ENCODE measurements at places on chromosomes 1 and 21.

DNA sequence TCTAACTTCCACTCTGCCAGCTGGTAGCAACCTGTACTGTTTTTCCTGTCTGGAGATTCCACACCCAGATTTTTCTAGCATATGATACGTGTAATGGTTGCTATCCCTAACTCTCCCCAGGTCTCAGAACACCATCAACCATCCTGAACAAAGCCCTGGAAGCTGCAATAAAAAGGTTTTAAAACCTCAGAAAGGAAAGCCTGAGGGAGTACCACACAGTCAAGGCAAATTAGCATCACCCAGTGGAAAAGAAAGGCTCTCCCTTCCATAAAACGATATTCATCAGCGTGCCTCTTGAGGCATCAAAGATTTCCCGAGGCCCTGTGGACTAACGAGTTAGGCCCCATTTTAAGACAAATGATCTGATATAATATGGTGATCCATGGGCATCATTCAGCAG is 421.0 kb downstream of the ADGRL2 start:
- DNase-seq: no peak

GRCh38 chr1:19124273-19124672 is 85.8 kb downstream of the UBR4 start:
- no peak for DNase-seq

DNA sequence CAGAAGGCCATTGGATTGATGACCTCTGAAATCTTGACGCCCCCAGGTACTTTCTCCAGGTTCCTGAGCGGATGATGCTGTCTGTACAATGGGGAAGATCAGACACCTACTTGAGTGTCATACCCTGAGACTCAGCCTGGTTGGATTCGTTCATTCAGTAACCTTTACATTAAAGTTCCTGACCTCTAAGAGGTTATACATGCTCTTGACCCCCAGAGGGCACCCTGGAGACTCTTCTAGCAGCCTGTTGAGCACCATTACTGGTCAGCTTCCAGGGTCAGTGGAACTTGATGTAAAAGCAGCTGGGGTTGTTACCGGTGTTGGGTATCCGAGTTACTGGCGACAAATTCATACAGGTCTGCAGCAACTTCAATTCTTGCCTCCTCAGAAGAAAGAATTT is 114.3 kb upstream of the ZNF678 start:
- DNase-seq: no peak

GRCh38 chr1:68565923-68566322 is 69.0 kb upstream of the DEPDC1 start:
- no peak for DNase-seq

GRCh38 chr1:36166136-36166535 is 10.2 kb downstream of the MAP7D1 start:
- DNase-seq: no peak

DNA sequence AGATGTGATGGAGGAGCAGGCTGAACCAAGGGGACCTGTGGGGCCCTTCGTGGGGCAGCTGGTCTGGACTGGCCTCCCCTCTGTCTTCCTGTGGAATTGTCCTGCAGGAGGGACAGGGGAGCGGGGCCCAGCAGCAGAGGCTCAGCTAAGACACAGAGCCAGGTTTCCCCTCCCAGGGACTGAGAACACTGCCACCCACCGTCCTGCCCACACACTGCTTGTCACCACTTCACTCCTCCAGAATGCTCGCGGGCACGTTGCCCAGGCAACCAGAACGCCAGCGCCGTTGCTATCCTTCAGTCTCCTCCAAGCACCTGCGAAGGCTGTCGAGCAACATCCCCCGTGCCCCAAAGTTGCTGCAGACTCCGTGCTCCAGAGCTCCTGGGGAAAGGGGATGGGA is 46.4 kb downstream of the AJAP1 start:
- DNase-seq: no peak

- DNase-seq: no peak
Observed at GRCh38 chr1:27413004-27413403, 20.6 kb downstream of the GPR3 start.

GRCh38 chr1:206794294-206794908 is 22.1 kb upstream of the IL10 start:
- no peak for DNase-seq

DNA sequence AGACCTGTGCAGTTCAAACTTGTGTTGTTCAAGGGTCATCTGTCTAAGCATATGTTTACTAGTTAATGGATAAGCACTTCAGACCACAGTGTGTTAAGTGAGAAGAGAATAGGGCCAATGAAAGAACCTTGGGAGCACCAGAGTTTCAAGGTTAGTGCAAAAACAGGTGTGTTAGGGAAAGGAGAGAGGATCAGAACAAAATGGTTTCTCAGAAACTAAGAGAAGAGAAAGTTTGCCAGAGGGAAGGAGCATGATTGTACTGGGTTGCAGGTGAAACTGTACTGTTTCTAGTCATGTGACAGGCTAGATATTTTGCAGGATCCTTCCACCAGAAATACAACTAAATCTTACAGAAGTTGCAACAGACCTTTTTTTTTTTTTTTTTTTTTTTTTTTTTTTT is 23.3 kb downstream of the RPRD2 start:
- DNase-seq: no peak

GRCh38 chr1:167752219-167752985 is 30.6 kb downstream of the MPZL1 start:
- no peak for DNase-seq

GRCh38 chr1:98119796-98120195 is 199.0 kb upstream of the DPYD start:
- no peak for DNase-seq

DNA sequence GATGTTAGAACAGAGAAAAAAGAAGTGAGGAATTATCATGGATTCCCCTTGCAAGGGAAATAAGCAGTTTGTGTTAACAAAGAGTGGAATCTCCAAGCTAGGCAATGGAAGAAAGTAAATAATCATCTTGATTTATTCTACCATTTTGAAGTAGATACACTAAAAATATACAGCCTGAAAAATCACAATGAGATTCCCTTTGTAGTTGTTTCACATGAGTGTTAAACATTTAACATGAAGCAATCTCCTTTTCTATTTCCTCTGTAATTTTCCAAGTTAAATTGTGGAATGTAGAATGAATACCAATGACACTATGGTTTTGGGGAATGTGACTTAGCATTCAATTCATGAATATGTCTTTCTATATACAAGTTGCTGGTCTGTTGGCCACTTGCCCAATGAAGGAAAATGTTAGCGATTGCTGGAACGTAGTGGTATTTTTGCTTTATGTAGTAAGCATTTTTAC is 5.7 kb downstream of the TGFB2 start:
- DNase-seq: no peak

- DNase-seq: peak; percentile 16
Observed at GRCh38 chr1:175192630-175193526, at the start of gene KIAA0040. KIAA0040 (minus strand) TSS chr1:175192776; CDS start chr1:175161013, 31,763 bp downstream.

GRCh38 chr1:93033785-93034184 is 45.3 kb upstream of the MTF2 start:
- DNase-seq: no peak

DNA sequence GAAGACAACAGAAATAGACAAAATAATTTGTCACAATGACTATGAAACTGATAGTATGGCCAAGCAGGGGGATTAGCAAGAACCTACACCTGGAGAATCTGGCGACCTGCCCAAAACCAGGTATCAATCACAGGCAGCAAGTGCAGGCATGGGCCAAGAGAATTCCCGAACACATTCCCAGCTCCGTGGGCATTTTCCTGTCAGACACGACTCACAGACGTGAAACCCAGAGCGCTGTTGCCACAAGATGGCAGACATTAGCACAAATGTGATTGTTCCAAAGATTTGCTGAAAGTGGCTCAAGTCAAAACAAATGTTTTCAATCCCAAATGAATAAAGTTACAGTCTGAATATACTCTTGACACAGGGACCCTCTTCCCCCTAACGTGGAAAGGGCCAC is 36.8 kb downstream of the HLCS start:
- DNase-seq: no peak

DNA sequence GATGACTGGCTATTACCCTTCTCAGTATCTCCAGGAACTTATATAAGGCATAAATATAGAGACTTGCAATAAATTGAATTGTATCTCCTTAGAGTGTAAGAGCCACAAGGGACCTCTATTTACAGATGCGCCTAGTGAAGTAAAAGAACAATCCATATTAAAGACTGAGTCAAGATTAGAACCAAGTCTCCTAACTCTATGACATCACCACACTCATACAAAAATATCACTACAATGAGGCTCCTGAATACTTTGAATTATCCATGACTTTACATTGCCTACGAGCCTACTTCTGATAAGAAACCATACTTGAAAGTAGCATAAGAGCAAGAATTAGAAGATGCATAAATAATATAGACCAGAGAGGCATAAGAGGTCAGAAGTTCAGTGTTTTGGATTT is 18.8 kb downstream of the DPYD start:
- no peak for DNase-seq

DNA sequence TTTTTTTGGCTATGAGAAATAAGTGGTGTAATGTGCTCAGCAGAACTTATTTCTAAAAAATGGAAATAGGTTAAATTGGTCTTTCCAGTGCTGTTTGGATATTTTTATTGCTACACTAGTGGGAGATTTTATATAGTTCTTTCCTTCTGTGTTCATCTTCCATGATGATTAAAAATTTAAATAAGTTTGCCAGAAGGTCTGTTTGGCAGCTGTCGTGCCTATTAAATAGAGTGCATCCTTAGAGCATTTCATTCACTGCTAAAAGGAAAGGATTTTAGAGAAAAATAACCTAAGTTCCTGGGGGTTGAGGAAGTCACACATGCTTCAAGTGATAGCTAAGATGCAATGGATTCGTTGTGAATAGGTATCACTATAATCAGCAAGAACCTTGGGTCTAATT is 29.7 kb upstream of the RAVER2 start:
- DNase-seq: no peak

GRCh38 chr1:212692774-212693644 is 6.6 kb downstream of the BATF3 start:
- DNase-seq: no peak

DNA sequence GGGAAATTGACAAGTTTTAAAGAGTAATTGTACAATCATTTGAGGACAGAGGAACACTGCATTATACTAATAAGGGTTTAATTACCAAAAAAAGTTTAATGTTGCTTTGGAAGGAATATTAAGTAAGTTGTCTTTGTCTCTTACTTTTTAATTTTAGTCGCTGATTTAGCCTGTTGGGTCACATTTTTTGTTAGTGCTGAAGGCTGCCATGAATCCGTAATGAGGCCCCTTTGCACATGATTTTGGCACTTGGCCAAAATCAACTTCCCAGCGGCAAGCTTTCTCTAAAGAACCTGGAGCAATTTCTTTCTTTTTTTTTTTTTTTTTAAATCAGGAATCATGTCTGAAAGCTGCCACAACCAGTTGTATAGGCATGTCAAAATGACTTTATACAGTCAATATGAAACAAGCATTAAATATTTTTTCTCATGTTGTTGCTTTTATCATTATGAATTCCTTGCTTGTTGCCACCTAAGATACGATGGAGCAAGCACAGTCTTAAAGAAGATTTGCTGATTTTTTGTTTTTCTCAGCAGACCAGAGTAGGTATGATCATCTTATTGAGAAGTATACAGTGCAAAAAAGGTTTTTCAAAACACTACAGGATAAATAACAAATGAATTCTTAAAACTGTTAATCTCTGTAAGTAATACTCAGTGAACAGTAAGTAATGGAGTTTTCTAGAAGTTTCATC is 690.4 kb downstream of the USP25 start:
- no peak for DNase-seq

DNA sequence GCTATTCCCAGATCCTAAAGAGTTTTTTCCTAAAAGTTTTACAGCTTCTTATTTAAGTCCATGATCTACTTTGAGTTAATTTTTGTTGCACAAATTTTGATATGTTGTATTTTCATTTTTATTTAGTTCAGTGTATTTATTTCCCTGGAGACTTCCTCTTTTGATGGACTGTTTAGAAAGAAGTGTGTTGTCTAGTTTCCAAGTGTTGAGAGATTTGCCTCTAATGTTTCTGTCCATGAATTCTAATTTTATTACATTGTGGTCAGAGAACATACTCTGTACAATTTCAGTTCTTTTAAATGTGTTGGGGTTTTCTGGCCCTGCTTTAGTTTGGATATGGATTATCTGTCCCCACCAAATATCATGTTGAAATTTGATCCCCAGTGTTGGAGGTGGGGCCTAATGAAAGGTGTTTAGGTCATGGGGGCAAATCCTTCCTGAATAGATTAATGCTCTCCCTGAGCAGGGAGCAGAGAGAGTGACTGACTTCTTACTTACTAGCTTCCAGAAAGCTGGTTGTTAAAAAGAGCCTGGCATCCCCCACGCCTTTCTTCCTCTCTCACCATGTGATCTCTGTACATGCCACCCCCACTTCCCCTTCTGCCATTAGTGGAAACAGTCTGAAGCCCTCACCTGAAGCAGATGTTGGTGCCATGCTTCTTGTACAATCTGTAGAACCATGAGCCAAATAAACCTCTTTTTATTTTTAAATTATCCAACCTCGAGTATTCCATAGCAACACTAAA is 4.6 kb downstream of the CHD1L start:
- no peak for DNase-seq

DNA sequence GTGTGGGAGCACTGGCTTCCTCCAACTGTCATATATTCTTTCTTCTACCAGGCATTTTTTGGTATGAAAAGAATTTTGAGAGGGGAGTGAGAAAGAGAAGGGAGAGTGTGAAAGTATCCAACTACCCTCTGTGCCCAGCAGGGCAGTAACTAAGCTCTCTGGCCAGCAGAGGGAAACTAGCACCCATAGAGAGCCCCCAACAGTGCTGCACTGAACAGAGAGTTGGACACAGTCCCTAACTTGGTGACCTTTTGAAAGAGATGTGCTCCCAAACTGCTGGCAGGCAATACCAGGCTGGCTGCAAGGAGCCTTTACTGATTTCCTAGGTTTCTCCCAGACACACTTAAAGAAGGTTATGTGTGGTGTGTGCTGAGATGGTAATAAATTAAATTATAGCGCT is 118.8 kb upstream of the PBX1 start:
- DNase-seq: no peak

DNA sequence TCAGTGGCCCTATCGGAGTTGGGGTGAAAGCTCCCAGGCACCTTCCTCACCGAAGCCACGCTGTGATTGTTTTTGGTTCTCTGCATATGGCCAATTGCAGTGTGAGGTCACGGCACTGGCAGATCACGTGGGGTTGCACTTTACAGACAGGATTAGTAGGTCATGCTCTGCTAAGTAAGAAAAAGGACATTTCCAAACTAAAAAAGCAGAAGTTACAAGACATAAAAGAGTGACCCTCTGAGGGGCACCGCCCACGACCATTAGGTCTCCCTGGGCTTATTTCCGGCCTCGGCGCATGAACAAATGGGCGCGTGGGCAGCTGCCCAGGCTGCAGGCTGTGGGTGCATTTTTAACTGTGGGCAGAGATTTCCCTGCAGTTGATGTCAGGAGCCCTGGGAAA is 2.0 kb downstream of the CAPN9 start:
- DNase-seq: no peak

GRCh38 chr1:193929374-193930033 is 743.1 kb upstream of the B3GALT2 start:
- DNase-seq: no peak

GRCh38 chr1:2594641-2595131 is 8.1 kb downstream of the PRXL2B start:
- no peak for DNase-seq

DNA sequence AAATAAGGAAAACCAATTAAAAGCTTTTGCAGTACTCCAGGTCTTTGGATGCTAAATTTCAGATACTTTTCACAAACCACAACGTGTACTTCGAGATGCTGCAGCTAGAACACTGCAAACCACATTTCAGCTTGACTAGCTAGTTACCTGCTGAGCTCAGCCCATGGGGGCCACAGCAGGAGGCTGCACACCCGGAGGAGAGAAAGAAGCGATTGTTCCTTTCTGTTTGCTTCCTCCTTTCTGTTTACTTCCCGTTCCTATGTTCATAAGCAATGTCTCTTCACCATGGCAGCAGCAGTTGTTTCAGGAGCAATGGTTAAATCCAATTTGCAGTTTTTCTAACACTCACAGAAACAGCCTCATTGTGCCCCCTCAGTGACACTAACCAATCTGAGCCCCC is 225.6 kb upstream of the FGGY start:
- no peak for DNase-seq
